ENCODE measurements at places on chromosomes 6 and 20. TPM values are rescaled to one million over a fixed set of nuclear protein-coding genes. Genes with fewer than 3 reads are reported as not detected.

DNA sequence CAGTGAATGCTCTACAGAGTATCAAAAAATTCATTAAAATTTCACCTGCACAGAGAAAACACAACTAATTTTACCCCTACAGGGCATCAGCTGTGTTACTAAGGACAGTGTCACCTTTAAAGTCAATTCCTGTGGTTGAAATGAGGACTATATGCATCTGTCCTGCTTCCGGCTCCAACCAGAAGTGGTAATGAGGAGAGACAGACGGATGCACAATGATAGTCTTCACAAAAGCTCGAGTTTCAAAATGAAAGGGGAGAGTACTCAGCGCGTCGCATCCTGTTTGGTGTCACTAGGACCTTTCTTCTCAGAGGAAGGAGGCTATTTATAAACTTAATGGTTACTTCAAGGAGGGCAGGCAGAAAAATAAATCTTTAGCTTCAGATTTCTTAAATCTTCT is 86.5 kb downstream of the LYRM4 start:
- no peak for DNase-seq

The RAD21L1 gene
- polyA plus RNA-seq: not detected

DNA sequence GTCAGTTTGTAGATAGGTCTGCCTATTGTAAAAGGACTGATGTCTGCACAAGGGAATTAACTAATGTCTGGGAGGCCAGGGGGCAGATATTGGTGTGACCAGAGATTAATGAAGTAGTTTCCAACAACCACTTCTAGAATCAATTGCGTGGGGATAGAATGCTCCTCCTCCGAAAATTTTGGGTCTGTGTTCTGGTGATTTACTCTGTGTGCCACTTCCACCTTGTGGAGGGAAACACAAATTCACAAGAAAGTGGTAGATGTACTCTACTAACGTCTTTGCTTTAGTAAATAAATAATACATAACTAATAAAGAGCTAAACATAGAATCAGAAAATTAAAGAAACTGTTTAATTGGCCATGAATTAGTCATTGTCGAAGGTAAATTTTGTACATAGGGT is 25.5 kb downstream of the TMEM14A start:
- no peak for DNase-seq

DNA sequence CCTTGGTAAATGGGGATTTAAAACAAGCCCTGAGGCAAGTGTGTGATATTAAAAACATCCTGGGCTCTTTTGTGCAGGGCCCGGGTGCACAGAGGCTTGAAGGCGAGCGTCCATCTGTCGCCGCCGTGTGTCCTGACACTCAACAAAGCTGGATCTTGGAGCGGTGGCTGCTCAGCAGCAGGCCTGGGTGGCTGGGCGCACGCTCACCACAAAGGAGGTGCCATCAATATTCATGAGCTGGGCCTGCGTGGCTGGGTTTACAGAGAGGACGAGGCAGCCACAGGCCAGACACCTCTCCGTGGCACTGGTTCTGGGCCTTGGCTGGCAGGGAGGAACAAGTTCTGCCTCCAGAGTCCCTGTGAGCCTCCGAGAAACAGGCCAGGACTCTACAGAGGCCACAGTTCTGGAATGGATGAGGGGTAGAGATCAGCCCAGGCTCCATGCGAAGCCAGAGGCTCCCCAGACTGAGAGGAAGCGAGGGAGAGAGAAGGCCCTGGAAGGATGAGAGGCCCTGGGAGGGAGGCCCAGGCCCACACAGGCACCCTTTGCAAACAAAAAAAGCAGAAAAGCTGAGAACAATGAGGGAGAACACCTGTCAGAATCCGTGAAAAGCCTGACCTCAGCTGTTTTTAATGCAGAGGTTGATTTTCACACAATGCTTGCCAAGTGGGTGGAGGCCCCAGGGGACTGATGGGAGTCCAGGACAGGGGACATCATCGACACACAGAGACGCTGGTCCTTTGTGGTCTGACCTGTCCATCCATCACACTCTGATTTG is 21.9 kb downstream of the BHLHE23 start:
- DNase-seq: no peak

DNA sequence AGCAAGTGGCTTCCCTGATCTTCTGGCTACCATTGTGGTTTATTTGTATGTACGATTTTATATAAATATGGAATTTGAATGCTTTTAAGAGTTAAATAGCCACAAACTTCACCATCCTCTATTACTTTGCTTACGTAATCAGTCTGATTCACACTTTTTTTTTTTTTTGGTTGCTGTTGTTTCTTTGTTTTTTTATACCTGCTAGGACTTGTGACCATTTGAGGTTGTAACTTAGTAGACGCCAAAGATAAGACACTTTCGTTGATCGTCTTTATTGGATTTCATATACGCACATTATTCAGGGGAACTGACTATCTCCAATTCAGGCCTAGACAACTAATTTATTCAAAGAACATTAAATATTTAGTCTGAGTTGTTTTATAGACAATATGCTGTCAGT is 559.0 kb downstream of the CBLN4 start:
- DNase-seq: no peak

- no peak for DNase-seq
These were observed 91.2 kb downstream of the CARMIL1 start for GRCh38 chr6:25370178-25371036.

The RIPOR3 gene
- 0.06 TPM for polyA plus RNA-seq

- no peak for DNase-seq
These were observed 35.1 kb upstream of the BTN3A2 start for GRCh38 chr6:26329763-26330511.

DNA sequence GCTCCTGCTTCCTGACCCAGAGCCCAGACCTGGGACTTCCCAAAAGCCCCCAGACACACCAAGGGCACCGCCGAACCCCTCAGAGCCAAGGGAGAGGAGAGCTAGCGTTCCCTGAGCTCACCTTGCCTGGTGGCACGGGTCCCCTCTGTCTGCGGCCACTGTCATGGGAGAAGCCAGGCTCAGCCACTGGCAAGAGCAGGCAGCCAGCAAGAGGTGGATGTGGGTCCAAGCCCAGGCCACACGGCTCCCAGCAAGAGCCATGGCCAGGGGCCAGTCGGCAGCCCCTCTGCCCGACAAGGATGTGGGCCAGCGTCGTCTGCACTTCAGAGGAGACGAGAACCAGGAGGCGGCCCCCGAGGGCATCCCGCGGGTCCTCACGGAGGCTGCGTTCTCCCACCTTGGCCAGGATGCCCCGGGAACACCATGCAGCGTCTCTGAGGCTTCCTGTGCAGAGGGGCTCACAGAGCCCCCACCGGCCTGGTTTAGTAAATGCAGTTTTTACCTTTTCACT is 2.2 kb upstream of the PPDPF start:
- DNase-seq: no peak

The HTR1E gene
- polyA plus RNA-seq: not detected

GRCh38 chr6:30700340-30700739 is 9.6 kb upstream of the NRM start:
- DNase-seq: no peak

The UBE2C gene
- 212 TPM for polyA plus RNA-seq

The PEDS1 gene
- polyA plus RNA-seq: 26.5 TPM

DNA sequence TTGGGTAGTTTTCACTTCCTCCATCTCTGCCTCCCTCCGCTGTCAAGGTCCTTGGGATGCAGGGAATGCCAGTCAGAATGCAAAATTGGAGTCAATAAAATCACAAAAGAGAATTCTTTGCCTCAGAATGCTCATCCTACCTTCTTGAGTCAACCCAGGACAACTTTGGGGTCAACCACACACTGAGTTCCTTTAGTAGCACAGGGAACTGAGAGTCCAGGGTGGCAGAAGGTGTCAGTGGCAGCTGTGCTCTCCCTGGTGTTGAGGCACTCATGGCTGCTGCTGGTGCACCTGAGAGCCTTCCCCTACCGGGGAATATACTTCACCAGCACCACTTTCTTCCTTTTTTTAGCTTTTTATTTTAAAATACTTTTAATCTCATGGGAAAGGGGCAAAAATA is 829 bp upstream of the NOTCH4 start:
- DNase-seq: no peak

- DNase-seq: no peak
These were observed 253.4 kb downstream of the PRL start for GRCh38 chr6:22043284-22043962.

The KCNG1 gene
- 12.3 TPM for polyA plus RNA-seq

- DNase-seq: no peak
These were observed 114.5 kb downstream of the SLC16A10 start for GRCh38 chr6:111201764-111202163.

DNA sequence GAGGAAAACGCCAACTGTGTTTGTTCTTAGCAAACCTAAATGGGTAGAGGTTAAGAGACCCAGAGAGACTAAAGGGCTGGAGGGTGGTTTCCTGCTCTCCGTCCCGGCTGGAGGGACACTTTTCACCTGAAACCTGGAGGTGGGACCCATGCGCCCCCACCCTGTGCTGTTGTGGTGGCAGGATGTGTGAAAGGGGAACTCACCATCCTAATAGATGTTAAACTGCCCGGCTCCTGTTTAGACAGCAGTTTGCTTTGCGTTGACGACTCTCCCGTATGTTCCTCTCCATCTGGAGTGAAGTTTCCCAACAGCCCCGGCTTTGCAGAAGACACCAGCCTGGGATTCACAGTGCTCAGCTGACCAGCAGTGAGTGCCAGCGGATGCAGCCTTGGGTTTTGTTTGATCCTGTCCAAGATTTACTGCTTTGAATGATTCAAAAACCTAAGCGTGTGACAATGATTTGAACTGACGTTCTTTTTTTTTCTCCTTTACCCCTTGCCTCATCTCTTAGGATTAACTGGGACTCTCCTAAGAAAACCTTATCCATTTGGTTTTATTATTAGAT is 66.0 kb downstream of the CDH4 start:
- no peak for DNase-seq

GRCh38 chr6:88616380-88616779 is 347.0 kb downstream of the RNGTT start:
- DNase-seq: no peak

GRCh38 chr6:6178795-6179194 is 141.7 kb downstream of the F13A1 start:
- no peak for DNase-seq

The LY6G6D gene
- not detected for polyA plus RNA-seq

Measured in A549 (cell line).